Cardiac fibroblast (primary cell): ENCODE measurements at places on chromosomes 2 and 18.

DNA sequence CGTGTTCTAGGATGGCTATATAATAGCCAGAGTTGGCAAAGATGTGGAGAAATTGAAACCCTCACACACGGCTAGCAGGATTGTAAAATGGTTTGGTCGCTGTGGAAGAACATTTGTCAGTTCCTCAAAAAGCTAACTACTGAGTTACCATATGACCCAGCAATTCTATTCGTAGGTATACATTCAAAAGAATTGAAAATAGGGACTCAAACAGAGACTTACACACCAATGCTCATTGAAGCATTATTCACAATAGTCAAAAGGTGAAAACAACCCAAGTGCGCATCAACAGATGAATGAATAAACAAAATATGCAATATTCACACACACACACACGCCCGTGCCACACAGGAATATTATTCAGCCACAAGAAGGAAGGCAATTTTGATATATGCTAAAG, 98.7 kb downstream of the PLA2R1 start:
- DNase-seq: no peak

GRCh38 chr18:76378526-76379215, 116.4 kb downstream of the ZNF516 start:
- DNase-seq: no peak

- DNase-seq: no peak
Measured at GRCh38 chr2:219467736-219468075, 31.0 kb upstream of the GMPPA start.

GRCh38 chr18:48954886-48955819, 4.4 kb upstream of the SMAD7 start:
- no peak for DNase-seq

- no peak for DNase-seq
Measured at GRCh38 chr18:79574938-79575525, 104.6 kb upstream of the CTDP1 start.

GRCh38 chr2:222255090-222255489, 43.7 kb downstream of the PAX3 start:
- no peak for DNase-seq

DNA sequence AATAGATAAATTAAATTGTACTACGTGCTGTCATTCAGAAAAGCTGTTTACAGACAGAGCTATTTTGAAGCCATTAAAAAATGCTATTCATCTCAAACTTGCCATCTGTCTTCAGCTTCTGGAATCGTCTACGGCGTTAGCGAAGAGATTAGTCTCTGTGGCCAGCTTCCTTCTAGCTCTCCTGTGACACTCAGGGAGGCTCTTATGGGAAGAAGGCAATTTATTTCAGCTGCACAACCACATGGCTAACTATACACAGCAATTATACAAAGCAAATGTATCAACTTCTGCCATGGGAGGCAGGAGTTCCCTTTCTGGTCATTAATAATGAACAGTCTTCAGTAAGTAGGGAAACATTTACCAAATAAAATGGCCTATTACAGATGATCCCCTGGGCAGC, 6.3 kb downstream of the CTAGE1 start:
- DNase-seq: no peak

GRCh38 chr18:78368726-78369125, 610.9 kb upstream of the SALL3 start:
- DNase-seq: no peak

DNA sequence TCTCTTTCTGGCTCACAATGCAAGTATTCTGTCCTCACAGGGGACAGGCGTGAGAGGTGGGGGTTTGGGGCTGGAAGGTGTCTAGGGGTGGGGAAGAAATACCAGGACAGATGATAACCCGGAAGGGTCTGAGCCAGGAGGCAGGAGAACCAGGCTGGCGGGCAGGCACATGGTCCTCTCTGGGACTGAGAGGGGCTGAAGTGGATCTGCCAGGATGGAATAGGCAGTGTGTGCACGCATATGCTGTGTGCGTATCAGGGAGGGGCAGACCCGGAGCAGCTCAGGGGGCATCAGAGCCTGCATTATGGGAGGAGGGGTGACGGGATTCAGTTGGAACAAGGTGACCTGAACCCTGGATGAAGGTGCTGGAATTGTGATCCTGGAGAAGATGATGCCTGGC, 157.3 kb downstream of the DYSF start:
- no peak for DNase-seq

GRCh38 chr2:151475071-151475470, 65.4 kb downstream of the RIF1 start:
- no peak for DNase-seq

GRCh38 chr2:188380280-188380679, 88.6 kb downstream of the GULP1 start:
- no peak for DNase-seq

DNA sequence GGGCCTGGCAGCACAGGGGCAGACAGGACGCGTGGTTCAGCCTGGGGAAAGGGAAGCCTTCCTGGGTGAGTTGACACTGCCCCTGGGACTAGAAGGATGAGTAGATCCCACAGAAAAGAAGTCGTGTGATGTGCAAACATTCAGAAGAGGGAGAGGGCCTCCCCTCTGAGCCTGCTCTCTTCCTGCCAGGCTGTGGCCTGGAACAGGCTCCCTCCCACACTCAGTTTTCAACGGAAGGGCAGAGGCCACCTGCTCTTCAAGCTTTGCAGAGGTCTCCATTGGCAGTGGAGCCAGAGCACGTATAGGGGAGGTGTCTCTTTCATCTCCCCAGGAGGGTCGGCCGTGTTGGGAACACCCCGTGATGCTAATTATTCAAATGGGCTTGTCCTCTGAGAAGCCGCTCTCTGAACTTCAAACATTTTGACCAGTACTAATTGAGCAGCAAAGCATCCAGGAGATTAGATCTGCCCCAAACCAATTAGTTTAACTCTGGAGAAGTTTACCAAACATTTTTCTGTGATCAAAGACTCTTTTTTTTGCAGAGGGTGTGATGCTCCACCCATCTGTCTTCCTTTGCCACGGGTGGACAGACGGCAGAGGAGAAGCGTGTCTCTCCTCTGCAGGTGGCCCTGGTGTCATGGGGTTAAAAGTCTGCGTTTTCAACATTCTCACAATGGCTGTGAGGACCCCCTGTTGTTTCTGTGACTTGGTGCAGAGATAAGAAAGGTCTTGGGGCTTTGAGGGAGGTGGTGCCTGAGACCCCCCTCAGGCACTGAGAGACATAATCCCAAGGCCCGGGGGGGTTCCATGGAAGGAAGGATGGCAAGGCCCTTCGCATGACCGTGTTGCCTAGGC, 29.5 kb upstream of the ODC1 start:
- DNase-seq: no peak

DNA sequence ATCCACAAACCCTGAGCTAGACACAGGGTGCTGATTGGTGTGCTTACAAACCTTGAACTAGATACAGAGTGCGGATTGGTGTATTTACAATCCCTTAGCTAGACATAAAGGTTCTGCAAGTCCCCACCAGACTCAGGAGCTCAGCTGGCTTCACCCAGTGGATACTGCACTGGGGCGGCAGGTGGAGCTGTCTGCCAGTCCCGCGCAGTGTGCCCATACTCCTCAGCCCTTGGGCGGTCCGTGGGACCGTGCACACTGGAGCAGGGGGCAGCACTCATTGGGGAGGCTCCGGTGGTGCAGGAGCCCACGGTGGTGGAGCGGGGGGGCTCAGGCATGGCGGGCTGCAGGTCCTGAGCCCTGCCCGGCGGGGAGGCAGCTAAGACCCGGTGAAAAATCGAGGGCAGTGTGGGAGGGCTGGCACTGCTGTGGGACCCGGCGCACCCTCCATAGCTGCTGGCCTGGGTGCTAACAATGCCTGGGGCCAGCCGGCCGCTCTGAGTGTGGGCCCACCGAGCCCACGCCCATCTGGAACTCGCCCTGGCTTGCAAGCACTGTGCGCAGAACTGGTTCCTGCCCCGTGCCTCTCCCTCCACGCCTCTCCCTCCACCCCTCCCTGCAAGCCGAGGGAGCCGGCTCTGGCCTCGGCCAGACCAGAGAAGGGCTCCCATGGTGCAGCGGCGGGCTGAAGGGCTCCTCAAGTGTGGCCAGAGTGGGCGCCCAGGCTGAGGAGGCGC, 75.6 kb downstream of the MOB4 start:
- no peak for DNase-seq

DNA sequence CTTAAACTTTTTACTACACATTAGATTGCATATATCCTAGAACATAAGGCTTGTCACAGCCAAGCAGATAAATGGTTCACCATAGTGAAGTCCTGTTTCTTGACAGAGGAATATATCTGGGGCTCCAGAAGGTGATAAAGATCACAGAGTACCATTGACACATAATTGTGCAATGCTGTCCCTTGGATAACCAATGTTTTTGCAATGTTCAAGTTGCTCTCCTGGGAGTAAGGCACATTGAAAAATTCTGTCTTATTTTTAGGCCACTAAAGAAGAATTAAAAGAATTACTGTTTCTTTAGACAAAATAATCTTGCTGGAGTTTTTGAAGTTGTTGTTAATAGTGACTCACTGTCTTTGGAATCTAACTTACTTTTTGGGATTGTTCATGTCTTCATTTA, 1132.8 kb downstream of the LRP1B start:
- no peak for DNase-seq

- no peak for DNase-seq
Measured at GRCh38 chr2:123614596-123614995, 410.5 kb upstream of the CNTNAP5 start.

DNA sequence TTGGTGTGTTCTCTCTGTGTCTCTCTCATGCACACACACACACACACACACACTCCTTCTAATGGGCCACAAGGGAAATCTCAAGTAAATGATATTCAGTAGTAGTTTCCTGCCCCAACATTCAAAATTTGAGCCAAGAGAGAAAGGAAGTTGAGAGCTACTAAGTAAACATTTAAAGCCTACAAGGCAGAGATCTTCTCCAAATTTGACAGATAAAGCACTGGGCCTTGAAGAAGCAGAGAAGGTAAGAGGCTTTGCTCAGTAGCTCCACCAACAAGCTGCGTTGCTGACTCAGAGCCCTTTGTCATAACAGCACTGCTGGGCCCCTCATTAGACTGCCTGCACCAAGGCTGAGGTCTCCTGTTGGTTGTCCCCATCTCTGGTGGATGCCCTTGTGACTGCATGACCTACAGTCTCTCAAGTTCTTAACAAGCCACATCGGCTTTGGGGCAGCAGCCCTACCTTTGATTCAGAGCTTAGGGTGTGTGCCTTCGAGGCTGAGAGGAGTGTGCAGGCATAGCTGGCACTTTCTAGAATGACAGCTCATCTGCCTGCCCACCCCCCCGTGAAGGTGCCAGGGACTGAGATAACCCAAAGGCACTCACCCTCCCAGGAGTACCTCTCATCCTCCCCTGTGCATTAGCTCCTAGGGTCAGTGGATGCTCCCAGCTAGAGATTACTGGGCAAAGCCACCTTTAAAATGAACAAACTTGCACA, 32.3 kb upstream of the NEB start:
- peak; percentile 43 for DNase-seq

DNA sequence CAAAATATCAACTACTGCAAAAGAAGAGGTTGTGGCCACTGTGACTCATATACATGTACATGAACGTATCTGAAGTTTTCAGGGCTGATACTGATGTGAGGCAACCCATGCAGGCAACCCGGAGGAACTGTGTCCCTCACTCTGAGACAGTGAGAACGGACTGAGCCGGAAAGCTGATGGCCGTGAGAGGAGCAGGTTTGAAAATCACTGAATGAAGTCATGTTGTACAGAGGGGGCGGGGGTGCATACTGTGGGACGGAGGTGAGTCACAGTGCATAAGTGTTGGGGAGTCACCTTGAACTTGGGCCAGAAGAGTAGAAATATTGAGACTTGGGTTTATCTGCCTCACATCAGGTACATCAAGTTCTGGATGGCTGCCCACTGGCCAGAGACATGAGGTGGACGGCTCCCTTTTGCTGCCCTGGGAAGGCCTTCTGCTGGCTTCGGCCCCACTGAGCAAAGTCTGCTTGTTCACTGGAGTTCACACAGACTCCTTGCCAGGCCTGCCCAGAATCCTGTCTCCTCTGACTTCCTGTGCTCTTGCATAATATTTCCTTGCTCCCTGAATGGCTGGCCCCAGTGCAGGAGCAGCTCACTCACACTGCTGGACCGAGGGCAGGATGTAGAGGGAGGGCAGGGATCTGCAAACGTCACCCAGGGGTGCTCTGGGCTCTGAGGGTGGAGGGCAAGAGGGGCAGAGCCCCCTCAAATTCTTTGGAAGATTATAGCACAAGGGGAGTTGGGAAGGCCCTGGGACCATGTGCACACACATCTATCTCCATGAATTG, 18.1 kb downstream of the EPAS1 start:
- peak; percentile 98 for DNase-seq

GRCh38 chr2:30702694-30703093, 104.6 kb downstream of the CAPN13 start:
- no peak for DNase-seq

GRCh38 chr2:146952696-146953095, 892.1 kb upstream of the ACVR2A start:
- no peak for DNase-seq

GRCh38 chr2:22904126-22904684, 480.8 kb upstream of the KLHL29 start:
- DNase-seq: peak; percentile 4

DNA sequence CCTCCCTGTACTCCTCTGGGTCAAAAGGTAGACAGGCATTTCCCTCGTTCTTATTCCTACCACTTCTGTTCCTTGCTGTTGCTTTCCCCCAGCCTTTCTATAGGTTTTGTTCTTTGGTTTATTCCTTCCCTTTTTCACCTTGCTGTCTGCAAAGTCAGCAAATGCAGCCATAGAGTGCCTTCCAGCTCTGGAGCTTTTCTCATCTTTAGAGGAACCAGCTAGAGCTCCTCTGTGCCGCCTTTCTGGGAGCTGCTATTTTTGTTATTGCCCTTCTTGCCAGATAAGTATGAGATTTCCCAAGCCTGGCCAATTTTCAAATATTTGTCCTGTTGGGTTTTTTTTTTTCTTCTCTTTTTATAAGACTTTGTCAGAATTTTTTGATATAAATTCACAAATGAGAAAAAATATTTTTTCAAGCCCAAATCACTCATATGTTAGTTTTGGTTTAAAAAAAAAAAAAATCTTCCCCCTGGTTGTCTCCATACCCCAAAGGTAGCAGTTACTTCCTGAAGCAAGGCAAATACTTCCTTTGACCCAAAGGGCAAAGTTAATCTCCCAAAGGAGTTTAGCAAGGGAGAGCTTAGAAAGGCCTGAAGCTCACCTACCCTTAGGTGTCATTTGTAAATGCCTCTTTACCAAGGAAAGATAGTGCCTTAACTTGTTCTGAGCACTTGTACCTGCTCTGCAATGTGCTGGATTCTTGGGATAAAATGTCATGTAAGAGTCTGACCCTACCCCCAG, 5.1 kb upstream of the TTC27 start:
- DNase-seq: peak; percentile 44

GRCh38 chr18:46909497-46909896, 7.8 kb downstream of the PIAS2 start:
- DNase-seq: no peak

DNA sequence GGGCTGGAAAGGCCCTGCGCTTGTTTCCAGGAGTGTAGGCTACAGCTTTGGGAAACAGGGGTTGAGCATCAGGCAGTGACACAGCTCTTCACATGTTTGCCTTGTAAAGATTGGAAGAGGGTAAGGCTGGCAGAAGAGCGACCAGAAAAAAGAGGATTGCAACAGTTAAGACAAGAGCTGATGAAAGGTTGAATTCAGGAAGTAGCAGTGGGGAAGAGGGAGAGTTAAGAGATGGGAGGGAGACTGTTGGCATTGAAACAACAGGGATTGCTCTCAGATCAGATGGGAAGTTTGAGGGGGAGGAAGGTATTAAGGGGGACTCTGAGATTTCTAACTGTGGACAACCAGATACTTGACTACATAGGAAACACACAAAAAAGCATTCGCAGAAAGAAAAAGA, 96.9 kb downstream of the CTAGE1 start:
- DNase-seq: no peak

GRCh38 chr2:144252694-144253093, 267.2 kb downstream of the ZEB2 start:
- no peak for DNase-seq

GRCh38 chr2:205772983-205773382, 90.7 kb downstream of the NRP2 start:
- no peak for DNase-seq
